Prostate gland (tissue), 2 donors: ENCODE measurements at places on chromosomes 12 and 14. TPM values are rescaled to one million over a fixed set of nuclear protein-coding genes. Genes with fewer than 3 reads are reported as not detected.

GRCh38 chr14:39668449-39668848 is 236.2 kb upstream of the FBXO33 start:
- no peak overlapping the region for H3K4me3 ChIP-seq
- no peaks in the 10 kb centered on the region for H3K36me3 ChIP-seq
- H3K27me3 ChIP-seq, result no peaks in the 10 kb centered on the region
- no peak overlapping the region for H3K27ac ChIP-seq
- no peaks in the 10 kb centered on the region for H3K4me1 ChIP-seq

DNA sequence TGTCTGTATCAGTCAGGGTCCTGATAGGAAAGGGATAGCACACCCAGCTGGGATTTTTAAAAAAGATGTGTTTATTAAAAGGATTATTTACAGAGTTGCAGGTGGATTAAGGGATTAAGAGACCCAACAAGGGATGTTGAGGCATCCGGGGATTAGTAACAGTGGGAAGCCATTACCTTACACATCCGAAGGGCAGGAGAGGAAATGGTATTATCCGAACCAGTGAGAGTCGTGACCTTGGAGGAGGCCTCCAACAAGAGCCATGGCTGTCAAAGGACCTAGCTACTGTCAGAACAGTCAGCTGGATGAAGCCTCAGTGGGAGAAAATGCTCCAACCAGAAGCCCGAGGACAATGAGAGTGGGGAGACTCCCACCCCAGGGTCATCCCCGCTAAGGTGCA is 146.3 kb upstream of the KRAS start:
- no peak overlapping the region for H3K4me3 ChIP-seq
- no peaks in the 10 kb centered on the region for H3K27me3 ChIP-seq

GRCh38 chr12:25130741-25131188 is 64.2 kb downstream of the DNAI7 start:
- no peaks in the 10 kb centered on the region for H3K27me3 ChIP-seq
- no peak for DNase-seq
- H3K4me3 ChIP-seq, result no peak overlapping the region
- H3K36me3 ChIP-seq, result no peaks in the 10 kb centered on the region
- H3K4me1 ChIP-seq, result no peaks in the 10 kb centered on the region

The BIN2 gene
- total RNA-seq, result 5.5 TPM

The PAH gene
- 4.1 TPM for total RNA-seq
